ENCODE measurements at places on chromosomes 7 and 10.

DNA sequence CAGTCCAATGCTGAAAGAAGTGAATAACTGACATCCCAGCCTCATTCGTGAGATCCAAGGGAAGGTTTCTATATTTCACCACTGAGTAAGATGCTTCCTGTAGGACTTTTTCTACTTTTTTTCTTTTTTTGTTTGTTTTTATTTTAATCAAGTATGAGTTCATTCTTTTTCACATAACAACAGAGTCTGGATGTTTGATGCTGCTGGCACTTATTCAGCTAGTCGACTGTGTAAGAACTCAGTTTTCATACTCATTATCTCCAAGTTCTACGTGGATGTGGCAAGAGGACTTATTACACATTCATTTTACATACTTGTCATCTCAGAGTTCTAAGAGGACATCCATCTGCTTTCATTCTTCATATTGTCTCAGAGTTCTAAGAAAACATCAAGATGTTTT lies 86.9 kb downstream of the CPXM2 start:
- no peak for DNase-seq

- no peak for DNase-seq
These were observed 64.6 kb upstream of the CREB5 start for GRCh38 chr7:28347475-28348318.

DNA sequence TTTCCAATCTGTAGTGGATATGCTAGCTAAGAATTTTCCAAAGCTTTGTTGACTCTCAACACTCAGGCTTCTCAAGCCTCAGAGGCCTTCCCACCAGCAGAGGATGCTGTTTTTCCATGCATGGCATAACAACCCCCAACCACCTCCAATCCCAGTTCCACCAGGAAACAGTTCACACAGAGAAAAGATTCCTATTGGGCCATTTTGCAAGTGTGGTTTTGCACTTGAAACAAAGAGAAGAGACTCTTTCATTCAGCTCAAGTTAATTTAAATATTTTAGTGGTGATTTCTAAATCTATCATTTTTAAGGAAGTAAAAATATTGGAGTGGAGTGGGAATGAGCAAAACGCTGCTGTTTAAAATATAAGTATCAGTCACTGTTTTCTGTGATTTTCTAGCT lies 105.6 kb upstream of the COL1A2 start:
- no peak for DNase-seq

- DNase-seq: no peak
These were observed 37.9 kb downstream of the GLI3 start for GRCh38 chr7:42198974-42199668.

DNA sequence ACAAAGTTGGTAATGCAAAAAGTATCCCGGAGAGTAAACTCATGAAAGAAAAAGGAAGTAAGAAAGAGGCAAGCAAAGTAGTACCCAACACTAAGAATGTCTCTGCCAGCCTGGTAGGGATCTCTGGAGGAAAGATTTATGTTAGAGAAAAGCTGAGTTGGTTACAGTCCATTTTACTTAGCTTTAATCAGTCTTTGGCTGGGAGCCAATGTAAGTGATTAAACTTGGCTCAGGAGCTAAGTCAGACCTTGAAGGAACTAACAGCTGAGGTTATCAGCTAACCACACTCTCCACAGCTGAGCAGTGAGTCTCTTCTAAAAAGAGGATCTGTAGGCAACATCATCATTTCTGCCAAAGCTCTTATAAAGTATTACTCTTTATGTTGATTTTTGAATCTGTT lies 148.0 kb downstream of the ANKRD7 start:
- no peak for DNase-seq
